ENCODE measurements at places on chromosomes 12 and 14.

GRCh38 chr14:67385618-67386017 lies 25.5 kb downstream of the EIF2S1 start:
- DNase-seq = no peak

GRCh38 chr14:68470361-68470760 lies 322.5 kb downstream of the ZFP36L1 start:
- no peak for DNase-seq

GRCh38 chr12:48192861-48193260 lies 9.4 kb downstream of the CCDC184 start:
- DNase-seq = no peak

- DNase-seq = peak; percentile 56
Measured at GRCh38 chr12:77893918-77894317, 63.2 kb downstream of the NAV3 start.

DNA sequence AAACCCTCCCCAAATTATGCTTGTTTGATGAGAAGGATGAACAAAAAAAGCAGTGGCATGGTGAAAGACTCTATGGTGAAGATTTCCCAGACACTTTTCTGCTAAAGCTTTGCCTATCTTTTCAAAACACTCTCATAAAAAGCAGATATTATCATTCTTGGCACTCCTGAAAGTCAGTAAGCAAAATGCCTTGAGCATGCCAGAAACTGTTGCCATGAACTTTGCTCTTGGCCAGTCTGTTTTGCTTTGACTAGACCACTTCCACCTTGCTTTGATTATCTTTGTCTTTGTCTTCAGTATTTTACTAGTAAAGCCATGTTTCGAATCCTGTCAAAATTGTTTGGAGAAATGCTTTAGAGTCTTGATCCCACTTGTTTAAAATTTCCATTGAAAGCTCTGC lies 110.4 kb downstream of the CNTN1 start:
- DNase-seq = no peak

DNA sequence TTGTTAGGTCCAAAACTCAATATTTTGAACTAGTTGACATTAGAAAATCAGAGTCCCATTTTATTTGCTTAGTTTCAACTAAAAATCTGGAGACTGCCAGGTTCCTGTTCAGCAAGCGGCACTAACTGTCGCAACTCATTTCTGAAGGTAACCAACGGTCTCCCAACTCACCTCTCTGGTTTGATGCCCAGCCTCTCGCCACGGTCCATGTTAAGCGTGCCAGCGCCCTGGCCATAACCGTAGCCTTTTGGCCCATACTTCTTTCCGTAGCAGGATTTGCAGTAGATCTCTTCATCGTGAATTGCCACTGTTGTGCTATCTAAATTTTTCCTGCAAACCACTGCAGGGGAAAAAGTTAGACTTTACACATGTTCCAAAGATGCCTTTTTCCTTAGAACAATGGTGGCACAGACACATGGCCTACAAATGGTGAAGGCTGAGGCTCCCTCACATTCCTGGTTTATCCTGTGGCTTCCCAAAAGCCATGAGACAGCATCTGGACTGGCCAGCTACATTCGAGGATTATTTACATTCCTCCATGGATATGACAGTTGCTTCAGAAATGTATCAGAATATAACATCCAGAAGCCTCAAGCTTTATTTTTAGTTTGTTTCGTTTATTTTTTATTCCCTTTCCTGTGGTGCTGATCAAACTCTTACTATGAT lies 15.7 kb downstream of the CSRP2 start:
- DNase-seq = no peak

GRCh38 chr12:87320724-87321123 lies 708.5 kb downstream of the C12orf50 start:
- DNase-seq = no peak

GRCh38 chr14:77044783-77045237 lies 16.3 kb upstream of the IRF2BPL start:
- DNase-seq = no peak

DNA sequence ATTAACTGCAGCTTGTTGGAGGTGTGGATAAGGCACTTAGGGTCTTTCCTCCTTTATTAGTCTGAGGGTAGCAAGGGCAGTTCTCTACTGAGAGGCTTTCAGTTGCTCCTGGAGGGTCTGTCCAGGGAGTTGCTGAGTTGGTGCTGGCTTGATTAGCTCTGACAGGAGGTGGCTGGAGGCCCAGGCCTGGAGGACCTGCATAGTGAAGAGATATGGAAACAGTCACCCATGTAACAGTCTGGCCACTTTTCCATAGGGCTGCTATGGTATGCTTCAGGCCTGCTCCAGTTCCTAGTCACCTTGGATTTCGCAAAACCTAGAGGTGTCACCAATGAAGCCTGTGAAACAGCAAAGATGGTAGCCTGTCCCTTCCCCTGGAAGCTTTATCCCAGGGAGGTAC lies 143.3 kb upstream of the SLC38A2 start:
- no peak for DNase-seq

GRCh38 chr12:110062241-110062640 lies 13.9 kb upstream of the C12orf76 start:
- DNase-seq = no peak

- DNase-seq = no peak
Measured at GRCh38 chr12:78585132-78585531, 279.4 kb upstream of the SYT1 start.

DNA sequence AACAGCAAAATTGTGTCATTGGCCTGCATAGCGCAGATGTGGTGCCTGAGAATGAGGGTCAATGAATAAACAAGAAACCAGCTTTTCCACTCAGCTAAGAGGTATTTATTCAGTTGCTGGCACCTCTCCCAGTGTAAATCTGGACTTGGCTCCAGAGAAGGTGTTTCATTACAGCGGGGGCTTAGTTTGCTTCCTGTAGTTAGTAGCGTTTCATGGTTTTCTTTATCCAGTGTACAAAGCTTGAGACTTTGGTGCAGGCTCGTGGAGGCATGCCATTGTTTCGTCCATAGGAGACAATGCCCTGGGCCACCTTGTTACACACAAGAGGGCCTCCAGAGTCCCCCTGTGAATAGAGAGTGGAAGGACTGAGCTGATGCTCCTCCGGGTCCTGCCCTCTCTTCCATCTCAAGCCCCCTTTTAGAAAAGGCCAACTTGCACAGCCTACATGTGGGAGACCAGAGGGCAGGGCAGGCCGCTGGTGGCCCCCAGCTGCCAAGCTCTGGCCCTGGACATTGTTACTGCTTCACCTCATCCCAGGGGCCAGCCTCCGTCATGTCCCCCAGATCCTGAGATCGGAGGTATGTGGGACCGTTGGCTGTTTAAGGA lies 3.0 kb downstream of the GZMB start:
- no peak for DNase-seq

DNA sequence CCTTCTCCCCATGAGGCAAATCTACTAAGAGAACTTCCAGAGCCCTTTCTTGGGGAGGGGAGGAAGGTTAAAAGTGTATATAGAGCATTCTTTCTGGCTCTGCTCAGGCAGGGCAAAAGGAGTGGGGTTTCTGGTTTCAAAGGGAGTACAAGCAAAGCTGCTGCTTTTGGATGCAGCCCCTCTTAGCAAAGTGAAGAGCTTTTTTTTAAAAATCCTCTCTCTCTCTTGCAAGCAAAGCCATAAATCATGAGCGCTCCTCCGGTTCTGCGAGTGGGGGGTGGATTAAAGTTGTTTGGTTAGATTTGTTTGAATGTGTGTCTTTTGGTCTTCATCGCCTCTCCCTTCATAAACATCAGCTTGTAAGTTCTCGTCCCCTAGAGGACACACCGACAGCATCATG lies 546.6 kb upstream of the TBX3 start:
- DNase-seq = no peak

GRCh38 chr12:98420461-98420860 lies 94.9 kb upstream of the TMPO start:
- DNase-seq = no peak

- DNase-seq = no peak
Measured at GRCh38 chr12:39692258-39692853, 72.8 kb upstream of the ABCD2 start.

DNA sequence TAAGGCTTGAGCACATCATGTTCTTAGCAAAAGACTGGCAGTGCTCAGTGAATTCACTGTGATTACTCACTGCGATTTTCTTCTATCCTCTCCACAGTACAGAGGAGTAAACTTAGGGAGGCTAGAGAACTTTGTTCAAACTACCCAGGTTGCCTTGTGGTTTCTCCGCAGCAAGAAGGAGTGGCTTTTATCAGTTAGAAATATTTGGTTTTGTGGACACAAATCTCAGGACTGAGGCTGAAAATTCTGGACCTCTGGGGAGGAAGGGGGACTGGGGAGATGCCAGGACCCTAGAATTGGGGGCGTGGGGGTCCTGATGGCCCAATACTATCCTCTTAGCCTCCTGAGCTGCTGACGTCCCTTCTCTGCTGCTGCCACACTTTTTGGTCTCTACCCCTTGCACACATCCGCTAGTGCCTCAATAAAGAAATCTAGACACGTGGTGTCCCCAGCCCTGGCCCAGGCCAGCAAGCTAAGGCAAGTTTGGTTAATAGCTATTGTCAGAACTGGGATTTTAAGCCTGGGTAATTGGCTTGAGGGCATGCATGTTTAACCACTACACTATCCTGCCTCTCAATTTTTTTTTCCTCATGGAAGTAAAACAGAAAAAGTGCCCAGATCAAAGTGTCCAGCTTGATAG lies 842 bp downstream of the OAS2 start:
- no peak for DNase-seq

GRCh38 chr14:68292441-68293215 lies 473.0 kb downstream of the RAD51B start:
- DNase-seq = peak; percentile 23

DNA sequence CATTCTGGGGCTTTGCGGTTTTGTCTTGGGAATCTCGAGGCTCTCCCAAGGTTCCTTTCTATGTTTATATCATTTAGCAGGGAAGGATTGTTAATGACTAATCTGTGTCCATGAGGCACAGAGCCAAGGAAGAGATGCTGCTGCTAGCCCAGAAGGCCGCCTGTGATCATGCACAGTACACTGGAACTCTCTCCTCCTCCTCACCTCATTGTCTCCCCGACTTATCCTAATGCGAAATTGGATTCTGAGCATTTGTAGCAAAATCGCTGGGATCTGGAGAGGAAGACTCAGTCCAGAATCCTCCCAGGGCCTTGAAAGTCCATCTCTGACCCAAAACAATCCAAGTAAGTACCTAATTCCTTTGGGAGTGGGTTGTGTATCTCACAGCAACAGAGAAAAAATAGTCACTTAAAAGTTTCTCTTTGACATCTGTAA lies at the start of gene NR1H4:
Gene NR1H4, plus strand, starts transcription at position 151 of the 435 bp plus-strand sequence. CDS start 19,458 bp downstream, outside the sequence.
- DNase-seq = peak; percentile 82
